ENCODE measurements at places on chromosomes 3 and 15.

- DNase-seq, result no peak
These were observed 99.5 kb upstream of the KCNMB2 start for GRCh38 chr3:178436773-178437172.

DNA sequence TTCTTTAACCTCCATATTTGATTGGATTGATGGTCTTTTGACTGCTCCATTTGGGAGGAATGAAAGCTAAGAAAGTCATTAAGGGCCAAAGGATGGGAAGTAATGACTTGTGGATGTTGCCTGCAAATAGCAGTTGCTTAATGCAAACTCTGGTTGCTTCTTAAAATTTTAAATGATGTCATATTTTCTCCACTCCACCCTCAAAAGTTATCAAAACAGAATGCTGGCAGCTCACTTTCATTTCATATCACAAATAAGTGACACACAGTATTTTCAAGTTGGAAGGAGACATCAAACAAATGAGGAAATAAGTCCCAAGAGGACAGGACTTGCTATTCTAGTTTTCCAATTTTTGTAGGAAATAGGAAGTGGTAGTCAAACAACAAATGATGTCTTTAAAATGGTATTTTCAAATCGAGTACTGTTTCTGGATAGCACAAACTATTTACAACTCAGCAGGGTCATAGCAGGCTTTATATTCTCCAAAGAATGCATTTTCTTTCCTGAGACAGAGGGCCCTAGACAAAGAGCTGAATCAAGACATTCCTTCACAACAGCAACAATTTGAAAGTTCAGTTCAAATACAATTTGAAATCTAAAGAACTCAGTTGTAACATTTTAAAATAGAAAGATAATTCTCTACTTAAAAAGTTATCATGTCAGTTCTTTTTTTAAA is 165.1 kb upstream of the UBE2E1 start:
- DNase-seq, result no peak

- no peak for DNase-seq
These were observed 9.2 kb upstream of the EHD4 start for GRCh38 chr15:41981371-41982132.

DNA sequence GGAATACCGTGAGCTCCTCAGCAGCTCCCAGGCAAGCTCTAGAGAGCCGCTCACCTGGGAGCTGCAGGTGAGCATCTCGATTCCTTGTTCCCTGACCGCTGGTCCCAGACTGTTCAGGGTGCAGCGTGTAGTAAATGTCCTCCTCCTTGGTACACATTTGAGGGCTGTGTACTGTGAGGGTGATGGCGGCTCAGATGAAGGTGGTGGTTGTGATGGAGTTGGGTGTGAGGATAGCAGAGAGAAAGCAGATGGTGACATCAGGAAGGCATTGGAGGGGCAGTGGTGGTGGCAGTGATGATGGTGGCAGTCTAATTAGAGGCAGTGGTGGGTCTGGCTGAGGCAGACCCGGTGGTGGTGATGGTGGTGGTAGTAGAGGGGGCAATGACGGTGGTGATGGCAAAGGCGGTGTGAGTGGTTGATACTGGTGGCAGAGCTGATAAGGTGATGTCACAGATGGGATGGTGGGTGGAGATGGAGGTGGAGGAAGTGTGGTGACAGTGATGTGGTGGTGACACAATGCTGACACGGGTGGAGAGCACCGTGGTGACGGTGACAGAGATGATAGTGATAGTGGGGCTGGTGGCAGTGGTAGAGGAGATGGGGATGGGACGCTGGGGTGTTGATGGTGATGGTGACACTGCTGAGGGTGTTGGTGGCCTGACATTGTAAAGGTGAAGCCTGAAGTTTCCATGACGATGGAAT is at the start of gene DNAJB8:
Gene DNAJB8 (minus strand): TSS at position 51 of the 702 bp plus-strand sequence. CDS start 3,645 bp downstream, outside the sequence.
- peak; percentile 46 for DNase-seq

- DNase-seq, result peak; percentile 86
These were observed at the start of gene VIPR1 for GRCh38 chr3:42502429-42503250. TSS of gene VIPR1 (plus strand) at chr3:42502643. CDS start at chr3:42502736, 93 bp downstream.

- no peak for DNase-seq
These were observed 1064.5 kb downstream of the ZPLD1 start for GRCh38 chr3:103499132-103499900.

GRCh38 chr15:45391746-45392583 is 13.6 kb upstream of the GATM start:
- no peak for DNase-seq

GRCh38 chr3:126852511-126852910 is 130.4 kb upstream of the PLXNA1 start:
- DNase-seq, result no peak

- no peak for DNase-seq
These were observed 73.0 kb downstream of the SPRED1 start for GRCh38 chr15:38325648-38325990.

- DNase-seq, result no peak
These were observed 44.0 kb upstream of the SLC41A3 start for GRCh38 chr3:126127904-126128303.

GRCh38 chr15:34214135-34214534 is 4.2 kb upstream of the KATNBL1 start:
- no peak for DNase-seq

DNA sequence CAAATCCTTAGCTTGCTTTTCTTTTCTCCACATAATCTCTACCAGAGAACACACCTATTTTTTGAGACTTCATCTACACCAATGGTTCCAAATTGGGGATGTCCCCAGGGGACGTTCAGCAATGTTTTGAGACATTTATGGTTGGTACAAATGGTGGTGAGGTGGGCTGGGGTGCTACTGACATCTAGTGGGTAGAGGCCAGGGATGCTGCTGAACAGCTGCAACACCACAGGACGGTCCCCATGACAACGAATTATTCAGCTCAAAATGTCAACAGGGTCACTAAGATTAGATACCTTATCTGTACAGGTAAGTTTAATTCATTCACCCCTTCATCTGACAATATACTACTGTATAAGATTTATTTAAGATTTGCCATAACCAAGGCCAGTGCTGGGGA is 14.4 kb downstream of the GK5 start:
- no peak for DNase-seq

DNA sequence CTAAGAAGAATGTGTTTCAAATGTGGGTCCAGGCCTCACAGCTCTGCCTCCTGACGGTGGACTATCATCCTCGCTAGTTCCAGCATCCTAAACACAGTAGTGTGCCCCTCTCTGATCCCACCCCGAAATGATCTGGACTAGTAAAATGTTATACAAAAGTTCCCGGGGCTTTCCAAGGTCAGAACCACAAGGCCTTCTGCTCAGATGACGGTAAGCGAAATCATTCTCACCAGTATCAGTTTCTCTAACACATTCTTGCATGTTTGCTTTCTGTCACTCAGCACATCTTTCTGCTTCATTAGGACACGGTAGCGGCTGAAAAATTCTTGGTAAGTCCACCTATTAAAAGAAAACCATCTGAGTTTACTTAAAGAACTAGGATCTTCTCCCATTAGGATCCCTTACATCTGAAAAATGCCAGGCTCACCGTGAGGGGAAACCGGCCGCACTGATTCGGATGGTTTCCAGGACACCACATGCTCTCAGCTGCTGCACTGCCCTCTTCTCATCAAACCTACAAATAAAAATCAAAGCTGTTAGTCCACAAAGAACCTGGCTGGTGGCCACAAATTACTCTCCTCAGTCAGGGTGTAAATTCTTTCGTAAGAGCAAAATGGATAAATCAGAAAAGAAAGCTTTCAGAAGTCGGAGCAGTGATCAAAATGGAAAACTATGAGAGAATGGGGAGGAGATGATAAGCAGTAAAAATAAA is 83.9 kb upstream of the MYO5C start:
- no peak for DNase-seq

GRCh38 chr15:101342056-101342455 is 47.0 kb upstream of the SNRPA1 start:
- DNase-seq, result no peak

DNA sequence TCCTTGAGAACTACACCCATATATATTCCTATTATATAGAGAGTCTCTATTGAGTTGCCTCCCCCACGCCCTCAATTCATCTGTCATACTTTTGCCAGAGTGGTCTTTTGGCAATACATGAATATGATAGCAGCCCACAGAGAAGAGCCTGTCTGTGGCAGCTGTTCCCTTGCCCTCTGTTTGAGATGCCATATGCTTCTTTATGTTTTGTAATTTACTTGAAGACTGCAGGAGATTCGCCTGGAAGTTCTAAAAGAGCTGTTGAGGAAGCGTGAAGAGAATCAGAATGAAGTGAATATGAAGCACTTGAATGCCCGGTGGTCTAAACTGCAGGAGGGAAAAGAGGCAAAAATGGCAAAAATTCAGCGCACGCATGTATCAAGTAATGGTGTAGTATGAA is 27.2 kb downstream of the CFAP91 start:
- DNase-seq, result no peak

- DNase-seq, result no peak
These were observed 139.6 kb downstream of the RBPMS2 start for GRCh38 chr15:64635499-64636495.

DNA sequence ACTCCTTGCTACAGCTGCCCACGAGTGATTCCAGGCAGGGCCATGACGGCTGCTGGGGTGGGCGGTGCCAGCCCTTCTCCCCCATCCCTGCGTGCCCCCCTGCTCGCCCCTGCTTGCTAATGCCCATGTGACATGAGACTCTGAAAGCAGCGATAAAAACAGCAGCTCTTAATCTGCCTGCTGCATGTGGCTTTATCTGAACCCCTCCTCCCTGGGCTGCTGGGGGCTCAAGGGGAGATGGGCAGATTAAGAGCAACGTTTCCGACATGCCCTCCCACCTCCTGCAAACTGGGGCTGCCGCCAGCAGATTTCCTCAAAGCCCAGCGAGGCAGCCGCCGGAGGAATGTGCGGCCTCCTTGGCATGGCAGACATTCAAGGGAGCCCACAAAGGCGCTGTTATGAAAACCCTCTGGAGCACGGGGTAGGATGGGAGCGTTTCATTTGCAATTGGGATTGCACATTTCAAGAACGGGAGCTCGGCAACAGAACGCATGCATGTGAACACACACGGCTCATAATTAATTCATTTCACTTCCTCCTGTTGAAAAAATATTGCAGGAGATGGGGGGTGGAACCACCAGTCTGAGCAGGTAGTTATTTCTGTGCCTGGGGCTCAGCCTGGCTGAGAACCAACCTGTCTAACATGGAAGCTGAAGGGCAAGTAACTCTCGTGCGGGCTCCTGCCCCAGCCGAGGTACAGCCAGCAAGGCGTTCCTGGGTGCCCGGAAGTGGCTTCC is 504.2 kb upstream of the PROK2 start:
- DNase-seq, result no peak

DNA sequence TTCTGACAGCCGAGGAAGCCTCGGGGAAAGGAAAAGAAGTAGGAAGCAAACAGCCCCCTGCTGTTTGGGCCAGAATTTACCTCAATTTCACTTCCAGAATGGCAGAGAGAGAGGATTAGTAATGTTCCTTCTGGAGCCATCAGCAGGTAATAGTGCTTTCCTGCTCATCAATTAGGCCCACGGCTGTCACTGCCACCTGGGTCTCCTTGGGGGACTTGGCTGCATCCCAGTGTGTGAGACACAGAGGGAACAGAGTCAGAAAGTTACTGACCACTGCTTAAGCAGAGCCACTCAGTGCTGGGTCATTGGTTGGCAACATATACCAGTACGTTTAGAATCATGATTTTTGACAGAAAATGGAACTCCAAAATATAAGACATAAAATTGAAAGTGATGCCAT is 397.0 kb downstream of the EPHA3 start:
- no peak for DNase-seq

- DNase-seq, result no peak
These were observed 385.5 kb downstream of the IL20RB start for GRCh38 chr3:137343283-137343682.

- no peak for DNase-seq
These were observed 103.6 kb downstream of the APBA2 start for GRCh38 chr15:28989239-28989830.

- DNase-seq, result no peak
These were observed 247.0 kb upstream of the THBS1 start for GRCh38 chr15:39333896-39334295.

DNA sequence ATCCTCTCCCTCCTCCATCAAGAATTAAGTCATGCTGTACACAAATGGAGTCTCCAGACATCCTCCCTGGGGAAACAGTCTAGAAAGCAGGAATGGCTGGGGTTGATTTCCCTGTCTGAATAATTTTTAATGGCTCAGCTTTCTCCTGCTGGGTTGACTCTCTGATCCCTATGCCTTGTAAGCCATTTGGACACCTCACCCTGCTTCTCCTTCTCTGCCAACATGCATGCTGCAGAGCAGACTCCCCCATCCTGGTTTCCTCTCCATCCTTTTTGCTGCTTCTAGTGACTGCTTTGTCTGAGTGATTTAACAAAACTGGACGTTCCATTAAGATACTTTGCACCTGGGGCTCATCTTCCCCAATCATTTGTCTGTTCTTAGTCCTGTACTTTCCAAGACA is 22.2 kb downstream of the SV2B start:
- DNase-seq, result no peak

- no peak for DNase-seq
These were observed 111.3 kb downstream of the C3orf70 start for GRCh38 chr3:185041540-185041939.

GRCh38 chr15:64888336-64888735 is 23.4 kb upstream of the ANKDD1A start:
- DNase-seq, result no peak

DNA sequence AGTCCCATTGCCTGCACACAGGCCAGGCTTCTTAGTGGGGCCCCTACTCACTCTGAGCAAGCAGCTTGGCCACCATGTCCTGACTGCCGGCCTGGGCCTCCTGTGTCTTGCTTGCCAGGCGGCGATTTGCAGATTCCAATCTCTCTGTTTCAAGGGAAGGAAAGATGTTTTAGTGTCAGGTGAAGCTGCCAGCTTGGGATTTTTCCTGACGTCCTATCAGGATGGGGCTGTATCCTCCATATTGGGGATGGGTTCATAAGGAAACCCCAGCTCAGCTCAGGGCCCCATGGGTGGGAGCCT is 8.5 kb downstream of the AMOTL2 start:
- no peak for DNase-seq

DNA sequence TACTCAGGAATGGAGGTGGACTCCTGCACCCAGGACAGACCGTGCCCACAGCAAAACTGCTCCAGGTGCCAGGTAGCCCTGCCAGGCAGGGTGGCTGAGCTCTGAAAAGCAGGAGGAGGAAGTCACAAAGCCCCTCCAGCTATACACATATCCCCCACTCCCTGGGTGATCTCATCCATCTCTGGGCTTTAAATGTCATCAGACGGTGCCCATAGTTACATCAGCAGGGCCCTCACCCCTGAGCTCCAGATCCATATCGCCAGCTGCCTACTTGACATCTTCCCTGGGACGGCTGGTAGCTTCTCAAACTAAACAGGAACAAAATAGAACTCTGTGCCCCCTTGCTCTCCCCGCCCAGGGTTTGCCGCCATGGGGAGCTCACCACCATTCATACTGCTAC is 87.7 kb downstream of the MEGF11 start:
- no peak for DNase-seq

DNA sequence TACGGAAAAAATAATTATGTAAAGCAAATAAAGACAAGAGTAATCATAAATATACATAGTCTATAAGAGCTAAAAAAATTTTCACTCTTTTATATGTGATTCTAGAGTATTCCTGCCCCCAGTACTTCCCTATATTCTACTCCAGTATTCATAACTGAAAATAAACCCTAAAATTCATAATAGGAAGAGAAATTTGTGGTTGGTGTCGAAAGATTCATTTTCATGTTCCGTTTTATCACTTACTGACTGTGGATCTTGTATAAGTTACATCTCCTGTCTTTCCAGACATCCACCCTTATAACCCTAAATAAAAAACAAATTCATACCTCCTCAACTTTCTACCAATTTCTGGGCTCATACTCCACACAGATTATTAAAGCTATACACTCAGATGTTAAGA is 16.0 kb upstream of the MBNL1 start:
- DNase-seq, result no peak

- DNase-seq, result no peak
These were observed 76.4 kb downstream of the DAPK2 start for GRCh38 chr15:63969652-63970421.

- no peak for DNase-seq
These were observed 51.7 kb downstream of the GPR176 start for GRCh38 chr15:39868396-39868795.
